GM13977 (cell line): ENCODE measurements at places on chromosomes 6 and 20.

- DNase-seq, result no peak
Measured at GRCh38 chr6:1702580-1703051, 92.9 kb downstream of the FOXC1 start.

DNA sequence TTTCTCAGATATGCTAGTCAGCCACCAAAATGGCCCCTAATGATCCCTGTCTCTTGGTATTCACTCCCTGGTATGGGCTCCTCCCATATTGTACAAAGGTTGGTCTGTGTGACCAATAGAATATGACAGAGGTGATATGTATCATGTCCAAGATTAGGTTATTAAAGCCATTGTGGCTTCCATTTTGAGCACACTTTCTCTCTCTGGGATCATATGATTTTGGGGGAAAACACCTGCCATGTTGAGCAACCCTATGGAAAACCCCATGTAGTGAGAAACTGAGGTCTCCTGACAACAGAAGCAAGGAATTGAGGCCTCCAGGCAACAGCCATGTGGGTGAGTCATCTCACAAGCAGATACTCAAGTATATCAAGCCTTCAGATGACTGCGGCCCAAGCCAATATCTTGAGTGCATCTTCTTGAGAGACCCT, 7.1 kb upstream of the ZNF318 start:
- no peak for DNase-seq

DNA sequence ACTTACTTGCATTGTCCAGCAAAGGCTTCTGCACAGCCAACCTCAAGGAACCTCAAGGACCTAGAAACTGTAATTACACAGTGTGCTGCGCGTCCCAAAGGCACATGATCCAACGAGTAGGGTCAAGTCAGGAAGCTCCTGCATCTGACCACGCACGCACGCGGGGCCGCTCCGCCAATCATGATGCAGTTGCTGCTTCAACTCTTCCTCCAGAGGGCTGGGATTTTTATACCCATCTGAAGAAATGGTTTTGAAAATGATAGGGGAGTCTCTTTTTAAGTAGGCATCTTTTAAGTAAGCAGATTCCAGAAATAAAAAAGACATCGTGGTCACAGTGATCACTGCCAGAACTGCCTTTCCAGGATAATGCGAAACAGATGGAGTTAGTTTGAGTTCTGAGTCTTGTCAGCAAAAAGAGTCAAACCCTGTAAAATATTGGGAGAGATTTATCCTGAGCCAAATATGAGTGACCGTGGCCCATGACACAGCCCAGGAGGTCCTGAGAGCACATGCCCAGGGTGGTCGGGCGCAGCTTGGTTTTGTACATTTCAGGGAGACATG, 34.0 kb downstream of the KIF25 start:
- DNase-seq, result no peak

DNA sequence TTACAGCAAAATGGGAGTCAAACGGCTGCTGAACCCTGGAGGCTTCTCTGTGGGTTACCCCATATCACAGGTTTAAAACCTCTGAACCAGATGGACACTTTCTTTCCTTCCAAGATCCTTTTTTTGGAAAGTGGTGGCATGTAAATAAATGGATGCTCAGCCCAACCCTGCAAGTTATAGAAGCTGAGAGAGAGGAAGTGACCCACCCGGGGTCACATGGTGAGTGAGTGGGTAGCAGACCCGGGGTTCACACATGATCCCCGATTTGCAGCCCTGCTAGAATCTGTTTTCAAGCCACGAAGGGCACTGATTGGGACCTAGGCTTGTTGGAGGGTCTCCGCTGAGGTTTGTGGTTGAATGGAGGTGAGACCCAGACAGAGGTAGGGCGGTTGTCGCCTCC, 32.0 kb downstream of the SIRPA start:
- no peak for DNase-seq

- peak; percentile 72 for DNase-seq
Measured at GRCh38 chr20:17617212-17617867, 47.5 kb downstream of the DSTN start.

DNA sequence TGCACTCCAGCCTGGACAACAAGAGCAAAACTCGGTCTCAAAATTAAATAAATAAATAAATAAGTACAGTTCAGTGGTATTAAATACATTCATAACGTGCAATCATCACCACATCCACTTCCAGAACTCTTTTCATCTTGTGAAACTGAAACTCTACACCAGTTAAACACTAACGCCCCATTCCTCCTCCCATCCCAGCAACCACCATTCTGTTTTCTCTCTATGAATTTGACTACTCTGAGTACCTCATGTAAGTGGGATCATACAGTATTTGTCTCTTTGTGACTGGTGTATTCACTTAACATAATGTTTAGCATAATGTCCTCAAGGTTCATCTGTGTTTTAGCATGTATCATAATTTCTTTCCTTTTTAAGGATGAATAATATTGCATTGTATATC, 29.1 kb upstream of the SCML4 start:
- DNase-seq, result no peak

DNA sequence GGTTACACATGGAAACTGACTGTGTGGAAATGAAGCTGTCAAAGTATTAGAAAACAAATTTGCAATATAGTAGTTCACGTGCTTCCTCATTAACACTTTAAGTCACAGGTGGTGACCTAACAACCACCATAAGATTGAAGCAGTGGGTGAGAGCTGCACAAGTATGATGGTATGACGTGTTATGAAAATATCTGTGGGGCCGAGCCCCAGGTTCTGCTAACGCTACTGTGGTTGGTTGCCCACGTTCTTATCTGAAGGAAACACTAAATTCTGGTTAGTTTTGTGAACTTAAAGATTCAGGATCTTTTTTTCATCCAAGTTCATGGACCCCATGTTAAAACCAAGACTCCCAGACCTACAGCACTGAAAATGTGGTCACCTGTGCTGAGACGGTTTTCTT, 243.0 kb upstream of the RIN2 start:
- DNase-seq, result no peak

GRCh38 chr20:44601801-44602204, 19.4 kb downstream of the PKIG start:
- DNase-seq, result no peak

DNA sequence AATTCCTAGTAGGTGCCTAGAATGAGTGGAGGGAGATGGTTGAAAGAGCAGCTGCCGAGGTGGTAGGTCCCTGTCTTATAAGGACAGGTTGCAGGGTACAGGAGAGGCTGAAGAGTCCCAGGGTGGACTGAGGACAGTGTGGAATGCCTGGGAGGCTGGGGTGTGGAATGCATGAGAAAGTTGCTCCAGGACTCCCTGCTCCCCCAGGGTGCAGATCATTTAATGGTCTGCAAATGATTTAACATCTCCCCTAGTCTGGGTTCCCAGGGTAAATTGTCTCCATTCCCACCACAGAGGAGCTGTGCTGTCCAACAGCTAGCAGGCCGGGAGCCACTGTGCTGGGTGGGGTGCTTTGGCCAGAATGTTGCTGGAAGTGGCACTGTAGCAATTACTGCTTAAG, 76.0 kb downstream of the CD83 start:
- no peak for DNase-seq

- DNase-seq, result peak; percentile 30
Measured at GRCh38 chr6:144063246-144063743, 32.1 kb downstream of the SF3B5 start.

GRCh38 chr6:87628881-87629280, 38.9 kb downstream of the ORC3 start:
- DNase-seq, result no peak

DNA sequence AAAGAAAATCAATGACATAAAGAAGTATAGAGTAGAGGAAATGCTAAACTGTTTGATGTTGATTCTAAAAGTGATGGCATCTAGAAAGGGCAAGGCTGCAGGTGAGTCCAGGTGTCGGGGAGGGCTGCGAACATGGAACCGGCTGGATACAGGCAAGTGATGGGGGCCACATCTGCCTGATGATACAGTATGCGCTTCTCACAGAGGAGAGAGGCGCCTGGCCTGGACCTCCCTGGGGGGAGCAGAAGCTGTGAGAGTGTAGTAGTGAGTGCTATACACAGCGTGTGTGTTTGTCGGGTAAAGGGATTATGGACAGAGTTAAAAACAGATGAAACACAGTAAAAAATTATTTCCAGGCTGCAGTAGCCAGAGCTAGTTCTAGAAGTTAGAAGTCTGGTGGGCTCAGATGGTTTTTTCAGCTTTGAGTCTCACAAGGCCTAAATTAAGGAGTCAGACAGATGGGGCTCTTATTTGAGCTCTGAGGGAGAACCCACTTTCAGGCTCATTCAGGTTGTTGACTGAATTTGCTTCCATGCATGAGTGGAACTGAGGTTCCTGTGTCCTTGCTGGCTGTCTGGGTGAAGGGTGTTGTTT, 195.8 kb upstream of the ARG1 start:
- DNase-seq, result no peak

DNA sequence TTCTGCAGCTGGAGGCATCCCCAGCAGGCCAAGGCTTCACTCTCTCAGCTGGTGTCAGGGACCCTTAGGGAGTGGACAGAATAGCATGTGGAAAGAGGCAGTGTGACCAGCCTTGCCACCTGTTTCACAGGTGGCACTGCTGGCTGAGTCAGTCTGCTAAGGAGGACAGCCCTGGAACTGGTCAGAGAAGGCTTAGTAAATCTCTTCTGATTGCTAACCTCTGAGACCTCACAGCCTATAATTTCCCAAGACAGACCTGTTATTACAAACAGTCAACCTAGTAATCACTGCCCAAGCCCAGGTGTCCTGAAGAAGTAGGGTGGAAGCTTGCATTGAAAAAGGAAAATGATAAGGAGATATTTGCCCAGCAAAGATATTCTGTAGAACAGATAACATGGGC, 26.4 kb upstream of the PAQR8 start:
- no peak for DNase-seq

DNA sequence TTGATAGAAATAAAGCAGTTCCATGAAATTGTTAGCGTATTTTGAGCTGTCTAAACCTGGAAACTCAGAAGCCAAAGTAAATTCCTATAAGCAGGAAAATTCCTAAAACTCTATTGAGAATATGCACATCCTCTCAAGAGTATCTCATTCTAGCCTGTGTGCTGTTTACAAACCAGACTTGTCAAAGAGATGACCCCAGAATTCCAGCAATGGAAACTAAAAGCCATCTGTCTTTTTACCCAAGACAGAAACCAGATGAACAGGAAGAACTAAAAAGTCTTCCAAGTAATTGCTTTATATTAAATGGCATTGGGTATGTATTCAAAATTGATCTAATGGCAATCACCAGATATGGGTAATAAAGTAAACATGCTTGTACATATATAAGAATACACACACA, 92.6 kb downstream of the COL19A1 start:
- no peak for DNase-seq

DNA sequence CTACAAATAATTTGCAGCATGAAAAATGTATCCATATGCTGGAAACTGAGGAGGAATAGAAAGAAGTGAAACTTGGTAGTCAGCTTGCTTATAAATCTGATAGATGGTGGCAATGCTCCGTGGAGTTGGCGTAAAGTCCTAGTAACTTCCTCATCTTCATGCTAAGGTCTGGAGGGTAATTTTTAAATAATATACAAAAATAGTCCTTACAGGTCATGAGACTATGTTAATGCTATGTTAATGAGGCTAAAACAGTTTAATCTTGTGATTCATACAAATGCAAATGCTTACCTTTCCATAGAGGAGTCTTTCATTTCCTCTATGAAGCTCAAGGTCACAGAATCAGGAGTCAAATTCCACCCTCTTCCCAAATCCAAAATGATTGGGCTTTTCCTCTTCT, 9.4 kb upstream of the CRIP3 start:
- DNase-seq, result no peak
